ENCODE measurements at places on chromosomes 2 and 18.

GRCh38 chr2:231010201-231010730, 14.3 kb downstream of the SPATA3 start:
- DNase-seq = no peak

DNA sequence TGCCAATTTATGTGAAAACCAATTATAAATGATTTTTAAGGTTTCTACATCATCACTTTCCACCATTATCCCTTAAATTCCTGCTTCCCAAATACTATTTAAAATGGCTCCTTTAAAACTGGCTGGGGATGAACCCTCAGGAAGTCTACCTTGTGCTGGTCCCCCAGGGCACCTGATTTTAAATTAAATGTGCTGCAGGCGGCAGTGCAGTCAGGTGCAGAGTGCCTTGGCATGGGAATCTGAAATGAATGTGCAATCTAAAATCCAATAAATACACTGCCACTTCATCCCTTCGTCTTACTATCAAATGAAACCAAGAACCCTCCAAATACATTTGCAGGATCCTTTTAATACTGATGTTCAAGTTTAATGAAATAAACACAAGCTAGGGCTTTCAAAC, 61.8 kb downstream of the C2orf76 start:
- no peak for DNase-seq

GRCh38 chr2:48419884-48420511, 110.0 kb upstream of the STON1 start:
- DNase-seq = peak; percentile 47

DNA sequence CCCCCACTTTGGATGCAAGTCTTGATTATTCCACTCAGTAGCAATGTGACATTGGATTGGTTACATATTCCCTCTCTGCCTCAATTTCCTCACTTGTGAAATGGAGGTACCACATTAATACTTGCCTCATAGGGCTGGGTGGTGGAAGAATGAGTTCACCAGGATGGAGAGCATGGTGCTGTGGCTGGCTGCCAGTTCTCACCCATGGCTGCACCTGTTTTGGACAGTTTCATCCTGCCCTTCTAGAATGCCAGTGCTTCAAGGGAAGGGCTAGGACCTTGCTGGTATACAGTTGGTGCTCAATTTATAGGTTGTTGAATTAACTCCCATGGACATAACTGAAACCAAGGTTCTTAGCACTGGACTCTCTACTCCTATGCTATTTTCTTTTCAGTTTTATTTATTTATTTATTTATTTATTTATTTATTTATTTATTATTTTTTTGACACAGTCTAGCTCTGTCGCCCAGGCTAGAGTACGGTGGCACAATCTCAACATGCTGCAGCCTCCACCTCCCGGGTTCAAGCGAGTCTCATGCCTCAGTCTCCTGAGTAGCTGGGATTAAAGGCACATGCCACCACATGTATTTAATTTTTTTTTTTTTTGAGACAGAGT, 5.3 kb upstream of the SH3RF3 start:
- no peak for DNase-seq

GRCh38 chr2:178008636-178009289, 63.8 kb downstream of the PDE11A start:
- peak; percentile 9 for DNase-seq

DNA sequence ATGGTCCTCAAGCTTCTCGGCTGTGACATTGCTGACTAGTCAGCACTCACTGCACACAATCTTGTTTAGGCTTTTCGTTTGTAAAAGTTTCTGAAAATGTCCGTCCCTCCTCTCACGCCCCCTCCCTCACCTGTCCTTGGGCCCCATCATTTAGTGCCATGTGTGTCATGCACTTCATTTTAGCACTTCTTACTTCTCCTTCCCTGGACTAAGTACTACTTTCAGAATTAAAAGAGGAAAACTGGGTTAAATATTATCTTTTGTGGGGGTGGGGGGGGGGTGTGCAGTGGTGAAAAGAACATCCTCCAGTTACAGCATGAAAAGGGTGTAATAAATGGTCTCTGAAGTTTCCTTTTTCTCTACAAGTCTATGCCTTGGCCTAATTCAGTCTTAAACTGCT, 182.0 kb upstream of the SP5 start:
- no peak for DNase-seq

DNA sequence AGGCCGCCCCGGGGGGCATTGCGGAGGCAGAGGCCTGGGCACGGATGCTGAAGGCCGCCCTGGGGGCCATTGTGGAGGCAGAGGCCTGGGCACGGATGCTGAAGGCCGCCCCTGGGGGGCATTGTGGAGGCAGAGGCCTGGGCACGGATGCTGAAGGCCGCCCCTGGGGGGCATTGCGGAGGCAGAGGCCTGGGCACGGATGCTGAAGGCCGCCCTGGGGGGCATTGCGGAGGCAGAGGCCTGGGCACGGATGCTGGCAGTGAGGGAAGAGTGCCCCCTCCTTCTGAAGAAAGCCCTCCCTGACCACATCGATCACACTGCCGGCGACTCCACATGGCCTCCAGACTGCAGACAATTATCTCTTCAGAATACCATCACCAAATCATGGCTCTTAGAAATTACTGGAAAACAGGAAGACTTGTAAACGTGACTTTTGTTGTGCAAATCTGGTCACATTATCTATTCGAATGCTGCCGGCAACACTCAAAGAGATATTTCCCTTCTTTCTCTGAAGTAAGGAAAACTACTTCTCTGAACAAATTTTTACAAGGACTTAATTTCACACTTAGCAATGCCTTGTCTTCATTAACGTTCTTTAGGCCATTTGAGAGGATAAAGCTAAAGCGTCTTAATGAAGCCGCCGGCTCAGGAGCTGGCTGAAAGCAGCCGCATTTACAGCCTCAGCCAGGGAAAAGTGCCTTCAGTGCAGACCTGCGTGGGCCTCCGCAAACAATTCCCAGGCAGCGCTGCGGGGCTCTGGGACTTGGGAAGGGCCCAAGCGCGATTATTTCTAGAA, 18.1 kb upstream of the SNTG2 start:
- no peak for DNase-seq

DNA sequence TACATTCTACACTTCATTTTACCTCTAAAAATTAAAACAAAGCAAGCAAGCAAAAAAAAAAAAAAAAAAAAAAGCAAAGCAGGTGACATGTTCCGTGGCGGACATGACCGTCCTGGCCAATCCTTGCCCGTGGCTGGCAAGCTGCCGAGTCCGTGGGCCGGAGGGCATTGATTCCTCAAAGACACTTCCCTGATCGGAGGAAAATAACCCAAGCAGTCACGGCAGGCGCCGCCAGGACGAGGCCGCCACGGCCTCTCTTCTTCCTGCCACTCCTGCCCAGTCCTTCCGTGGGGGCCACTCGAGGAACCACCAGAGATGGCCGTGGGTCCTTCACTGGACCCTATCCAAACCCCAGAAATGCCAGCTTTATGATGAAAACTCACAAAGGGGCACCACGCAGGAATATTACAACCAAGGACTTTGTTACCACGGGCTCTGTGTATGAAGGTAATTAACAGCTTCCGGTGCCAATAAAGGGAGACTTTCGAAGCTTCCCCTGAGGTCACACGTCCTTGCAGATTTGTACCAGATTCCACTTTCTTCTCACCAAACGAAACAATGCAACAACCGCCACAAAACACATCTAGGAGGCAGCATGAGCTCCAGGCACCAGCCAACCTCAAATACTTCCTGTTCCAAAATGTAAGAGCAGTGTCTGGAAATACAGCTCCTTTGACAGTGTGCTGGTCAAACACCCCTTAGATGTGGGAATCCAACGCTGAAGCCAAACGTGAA, 170.3 kb downstream of the HDAC4 start:
- no peak for DNase-seq

- DNase-seq = no peak
Measured at GRCh38 chr18:23939896-23940295, 74.7 kb upstream of the TTC39C start.

DNA sequence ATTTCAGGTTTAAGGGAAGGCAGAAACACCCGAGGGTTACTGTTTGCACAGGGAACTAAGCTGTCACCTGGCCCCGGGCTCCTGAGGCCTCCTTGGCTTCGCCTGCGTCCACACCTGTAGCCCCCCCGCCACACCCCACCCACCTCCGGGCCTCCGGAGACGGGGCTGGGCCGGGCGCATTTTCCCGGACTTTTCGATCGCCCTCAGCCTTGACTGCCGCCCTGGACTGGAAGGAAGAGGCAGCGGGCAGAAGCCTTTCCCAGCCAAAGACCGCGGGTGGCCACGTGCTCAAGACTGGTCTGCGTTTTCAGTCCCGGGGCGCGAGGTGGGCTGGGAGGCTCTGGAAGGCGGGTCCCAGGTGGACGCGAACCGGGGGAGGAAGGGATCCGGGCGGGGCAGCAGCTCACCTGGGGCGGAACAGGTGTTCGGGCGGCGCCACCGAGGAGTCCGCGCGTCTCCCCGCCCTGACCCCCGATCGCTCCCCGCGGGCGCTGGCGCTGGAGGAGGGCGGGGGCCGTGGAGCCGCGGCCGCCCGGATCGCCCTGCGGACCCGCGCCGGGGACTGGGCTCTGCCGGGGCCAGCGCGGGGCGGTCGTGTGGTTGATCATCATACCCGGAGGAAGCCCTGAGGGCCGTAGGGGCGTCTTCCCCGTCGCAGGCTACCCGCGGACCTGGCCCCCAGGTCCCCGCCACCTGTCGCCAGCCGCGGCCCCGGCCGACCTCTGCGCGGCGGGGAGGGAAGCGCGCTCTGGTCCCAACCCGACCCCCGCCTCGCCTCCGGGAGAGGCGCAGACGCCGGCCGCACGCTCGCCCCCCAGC, 3.2 kb downstream of the ID2 start:
- DNase-seq = no peak

GRCh38 chr2:47214990-47215389, 59.9 kb upstream of the STPG4 start:
- no peak for DNase-seq

GRCh38 chr2:141260911-141261310, 869.9 kb downstream of the LRP1B start:
- DNase-seq = no peak

DNA sequence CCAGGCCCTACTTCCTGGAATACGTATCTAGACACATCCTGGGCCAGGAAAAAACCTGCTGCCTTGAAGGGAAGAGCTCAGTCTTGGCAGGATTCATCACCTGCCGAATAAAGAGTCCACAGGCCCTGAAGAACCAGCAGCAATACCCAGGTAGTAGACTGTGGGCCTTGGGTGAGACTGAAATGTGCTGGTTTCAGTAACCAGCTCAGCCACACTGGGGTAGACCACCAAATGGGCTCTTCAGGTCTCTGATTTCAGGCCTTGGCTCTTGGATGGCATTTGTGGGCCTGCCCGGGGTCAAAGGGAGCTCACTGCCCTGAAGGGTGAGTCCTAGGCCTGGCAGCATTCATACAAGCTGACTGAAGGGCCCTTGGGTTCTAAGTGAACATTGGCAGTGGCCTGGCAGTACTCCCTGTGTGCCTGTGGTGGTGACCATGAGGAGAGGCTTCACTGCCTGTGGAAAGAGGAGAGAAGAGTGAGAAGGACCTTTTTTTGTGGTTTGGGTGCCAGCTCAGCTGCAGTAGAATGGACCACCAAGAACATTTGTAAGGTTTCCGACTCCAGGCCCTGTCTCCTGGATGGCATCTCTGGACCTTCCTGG, 175.1 kb downstream of the ANKRD30B start:
- DNase-seq = no peak

- DNase-seq = no peak
Measured at GRCh38 chr2:71928734-71929481, 218.8 kb downstream of the CYP26B1 start.

- DNase-seq = no peak
Measured at GRCh38 chr2:26269571-26270158, 24.9 kb downstream of the HADHB start.

GRCh38 chr2:191907545-191907944, 60.7 kb upstream of the CAVIN2 start:
- no peak for DNase-seq

DNA sequence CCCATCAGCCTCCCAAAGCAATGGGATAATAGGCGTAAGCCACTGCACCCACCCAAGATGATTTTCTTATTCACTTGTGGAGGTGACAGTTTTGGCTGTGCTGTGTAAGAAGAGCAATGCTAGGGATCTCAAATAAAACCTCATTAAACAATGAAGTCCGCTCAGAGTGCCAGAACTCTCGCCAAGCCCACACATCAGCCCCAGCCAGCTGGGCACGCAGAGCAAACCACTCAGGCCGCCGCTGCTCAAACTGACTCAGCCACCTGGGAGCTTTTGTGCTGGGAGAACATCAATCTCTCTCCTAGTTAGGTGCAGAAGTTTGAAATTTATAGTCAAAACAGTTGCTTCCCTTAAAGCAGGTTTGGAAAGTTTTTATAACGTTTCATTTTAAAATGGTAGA, 47.6 kb downstream of the RNF152 start:
- DNase-seq = no peak

- DNase-seq = no peak
Measured at GRCh38 chr2:224987733-224988132, 54.5 kb downstream of the DOCK10 start.

DNA sequence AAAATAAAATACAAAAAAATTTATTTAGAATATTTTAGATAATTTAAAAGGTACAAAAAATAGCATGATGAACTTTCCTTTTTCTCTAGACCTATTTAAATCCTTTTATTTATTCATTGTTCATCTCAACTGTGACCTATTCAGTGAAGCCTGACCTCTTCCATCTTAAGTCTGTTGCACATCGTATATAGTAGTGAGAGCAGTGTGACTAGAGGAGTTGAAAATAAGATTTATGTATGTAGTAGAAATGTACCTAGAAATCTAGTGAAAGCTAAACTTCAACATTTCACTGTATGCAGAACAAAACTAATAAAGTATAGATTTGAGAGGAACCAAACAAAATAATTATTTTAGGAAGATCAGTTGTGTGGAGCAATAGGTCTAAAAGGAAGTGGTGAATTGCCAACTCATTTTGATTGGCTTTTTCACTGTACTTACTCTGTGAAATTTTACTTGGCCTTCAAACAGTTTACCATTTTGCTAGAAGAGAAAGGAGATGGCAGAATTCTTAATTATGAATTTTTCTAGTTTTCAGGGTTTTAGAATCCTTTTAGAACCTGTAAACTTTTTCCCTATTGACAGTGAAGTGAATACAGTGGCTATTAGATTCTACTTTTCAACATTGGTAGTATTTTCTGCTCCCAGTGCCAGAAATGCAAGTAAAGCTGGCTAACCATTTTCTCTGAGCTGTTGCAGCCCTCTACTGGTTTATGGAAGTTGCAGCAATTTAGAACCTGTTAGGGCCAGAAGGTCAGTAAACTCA, 11.0 kb downstream of the ANKRD12 start:
- DNase-seq = peak; percentile 10

GRCh38 chr18:30481871-30482270, 560.7 kb downstream of the DSC3 start:
- no peak for DNase-seq

DNA sequence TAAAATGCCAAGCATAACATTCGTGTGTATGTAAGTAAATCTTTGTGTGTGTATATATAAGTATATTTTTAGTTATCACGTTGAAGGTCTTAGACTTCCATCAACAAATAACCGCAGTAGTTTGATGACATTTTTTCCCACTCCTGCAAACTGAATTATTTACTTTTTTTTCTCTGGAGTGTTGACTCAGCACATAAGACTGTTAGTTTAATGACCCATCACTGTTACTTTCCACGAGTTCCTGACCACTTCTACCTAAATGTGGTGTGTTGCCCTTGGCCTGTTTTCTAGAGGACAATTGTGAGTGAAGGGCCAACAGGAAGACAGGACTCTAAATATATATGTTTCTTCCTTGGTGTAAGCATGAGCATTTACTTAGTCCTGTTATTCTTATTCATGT, 71.3 kb upstream of the TXNDC2 start:
- DNase-seq = no peak

- DNase-seq = no peak
Measured at GRCh38 chr18:6406910-6407470, 7.7 kb downstream of the L3MBTL4 start.

- no peak for DNase-seq
Measured at GRCh38 chr2:42172020-42172419, 2.9 kb downstream of the EML4 start.

All from hippocampal formation (tissue), 2 donors.